ENCODE measurements at places on chromosomes 2 and 18. TPM values are rescaled to one million over a fixed set of nuclear protein-coding genes. Genes with fewer than 3 reads are reported as not detected.

DNA sequence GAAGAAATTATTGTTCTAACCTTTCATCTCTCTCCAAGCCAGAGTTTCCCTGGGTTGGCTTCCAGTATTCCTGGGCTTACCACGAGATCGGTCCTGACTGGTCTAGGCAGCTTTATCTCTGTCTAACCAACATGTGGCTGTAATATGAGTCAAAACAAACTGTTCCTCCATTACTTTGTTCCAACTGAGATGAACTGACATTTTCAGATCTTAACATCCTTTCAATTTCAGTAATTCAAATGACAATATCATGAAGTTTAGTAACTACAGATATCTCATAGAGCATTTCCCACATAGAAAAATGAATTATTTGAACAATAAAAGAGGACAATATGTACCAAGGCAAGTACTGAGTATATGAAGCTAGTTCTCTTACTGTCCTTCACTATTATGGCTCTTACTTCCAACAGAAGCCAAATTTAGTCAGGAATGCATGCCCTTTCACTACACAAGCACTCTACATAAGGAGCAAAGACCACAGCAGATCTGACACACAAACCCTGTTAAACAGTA lies 15.5 kb downstream of the SLC25A12 start:
- H3K27ac ChIP-seq: peak overlapping the region; percentile 48
- H3K27me3 ChIP-seq: no peaks in the 10 kb centered on the region
- DNase-seq: peak; percentile 56
- H3K36me3 ChIP-seq: no peaks in the 10 kb centered on the region
- H3K4me3 ChIP-seq: no peak overlapping the region
- peaks cover 17% of the 10 kb centered on the region for H3K4me1 ChIP-seq

SANBR gene
- total RNA-seq: 20.9 TPM

DNA sequence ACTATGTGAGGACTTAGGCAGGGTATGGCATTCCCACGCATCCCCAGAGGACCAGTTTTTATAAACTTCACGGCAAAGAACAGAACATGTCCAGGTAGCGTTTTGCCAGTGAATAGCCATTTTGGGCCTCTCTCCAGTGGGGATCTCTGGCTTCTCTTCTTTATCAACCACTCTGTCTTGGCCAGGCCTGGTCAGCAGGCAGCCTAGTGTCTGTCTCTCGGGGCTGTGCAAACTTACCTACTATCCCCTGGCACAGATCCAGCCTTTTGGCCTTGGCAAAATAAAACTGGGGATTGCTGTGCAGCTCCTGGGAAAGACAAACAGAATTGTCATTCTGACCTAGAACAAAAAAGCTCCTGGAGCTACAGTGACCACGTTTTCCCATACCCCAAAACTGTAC lies 14.5 kb downstream of the CAPN14 start:
- no peaks in the 10 kb centered on the region for H3K27me3 ChIP-seq
- DNase-seq: no peak
- H3K4me3 ChIP-seq: no peak overlapping the region
- no peaks in the 10 kb centered on the region for H3K36me3 ChIP-seq
- no peak overlapping the region for H3K27ac ChIP-seq
- no peaks in the 10 kb centered on the region for H3K4me1 ChIP-seq

GRCh38 chr2:238853218-238853617 lies 5.3 kb downstream of the TWIST2 start:
- H3K36me3 ChIP-seq: no peaks in the 10 kb centered on the region
- no peaks in the 10 kb centered on the region for H3K4me1 ChIP-seq
- no peak for DNase-seq
- no peak overlapping the region for H3K4me3 ChIP-seq
- no peak overlapping the region for H3K27ac ChIP-seq

CD207 gene
- total RNA-seq: 0.27 TPM

PROM2 gene
- not detected for total RNA-seq

C2orf72 gene
- total RNA-seq: 147 TPM

GRCh38 chr18:74489676-74490075 lies 6.5 kb upstream of the CNDP2 start:
- H3K36me3 ChIP-seq: no peaks in the 10 kb centered on the region
- H3K4me3 ChIP-seq: no peak overlapping the region
- DNase-seq: no peak
- H3K27ac ChIP-seq: no peak overlapping the region

DNA sequence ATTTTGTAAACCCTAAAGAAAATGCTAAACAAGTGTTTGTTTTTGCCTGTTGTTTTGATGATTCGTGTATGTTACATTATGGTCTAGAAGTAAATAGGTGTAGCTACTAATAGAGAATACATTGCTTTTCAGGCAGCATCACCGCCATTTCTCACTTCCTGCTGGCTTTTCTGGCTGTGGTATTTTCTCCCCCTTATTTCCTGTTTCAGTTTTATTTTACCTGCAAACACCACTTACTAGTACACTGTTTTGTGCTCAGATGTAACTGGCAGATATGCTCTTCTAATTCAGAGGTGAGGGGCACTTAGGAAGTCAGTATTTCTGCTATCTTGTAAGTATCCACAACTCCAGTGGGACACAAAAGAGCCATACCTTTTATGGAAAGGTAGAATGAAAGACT lies 38.1 kb upstream of the SLC3A1 start:
- DNase-seq: no peak
- no peaks in the 10 kb centered on the region for H3K27me3 ChIP-seq
- no peaks in the 10 kb centered on the region for H3K36me3 ChIP-seq
- H3K4me3 ChIP-seq: no peak overlapping the region
- no peak overlapping the region for H3K27ac ChIP-seq

NOL4 gene
- 1.8 TPM for total RNA-seq

GRCh38 chr2:156339865-156340264 lies 7.3 kb upstream of the NR4A2 start:
- no peak overlapping the region for H3K27ac ChIP-seq
- no peak overlapping the region for H3K4me3 ChIP-seq
- H3K36me3 ChIP-seq: no peaks in the 10 kb centered on the region
- peaks cover 36% of the 10 kb centered on the region for H3K27me3 ChIP-seq

- DNase-seq: no peak
- H3K4me3 ChIP-seq: no peak overlapping the region
- H3K27me3 ChIP-seq: no peaks in the 10 kb centered on the region
- H3K27ac ChIP-seq: no peak overlapping the region
- no peaks in the 10 kb centered on the region for H3K4me1 ChIP-seq
- H3K36me3 ChIP-seq: no peaks in the 10 kb centered on the region
These were observed 46.2 kb upstream of the DNMT3A start for GRCh38 chr2:25387876-25388449.

COL4A3 gene
- total RNA-seq: not detected

DNA sequence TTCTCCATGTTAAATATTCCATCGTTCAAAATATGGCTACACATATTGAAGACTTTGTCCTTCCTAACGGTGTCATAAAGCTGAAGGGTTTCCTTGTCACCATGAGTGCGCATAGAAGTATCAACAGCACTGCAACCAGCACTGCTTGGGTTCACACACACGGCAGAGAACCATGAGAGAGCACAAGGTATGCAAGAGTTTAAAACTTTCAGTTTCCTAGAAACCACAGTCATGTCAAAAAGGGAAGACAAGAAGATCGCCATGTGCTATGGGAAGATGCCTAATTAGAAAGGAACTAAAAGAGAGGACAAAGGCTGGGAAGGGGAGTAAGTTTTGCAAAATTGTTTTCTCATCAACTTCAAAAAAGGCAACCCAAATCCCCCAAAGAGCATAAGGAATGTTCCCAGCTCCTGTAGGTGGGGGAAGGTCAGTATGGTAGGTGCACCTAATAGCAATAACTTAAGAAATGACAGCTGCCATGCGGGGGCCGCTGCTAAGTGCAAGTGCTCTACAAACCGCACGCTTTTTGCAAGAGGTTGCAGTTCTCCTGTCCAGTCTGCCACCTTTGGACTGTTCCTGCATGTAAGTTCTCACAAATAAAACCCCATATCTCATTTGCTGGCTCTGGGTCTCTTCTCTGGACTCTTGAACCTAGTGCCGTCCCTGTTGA lies 136.8 kb downstream of the TMEM163 start:
- no peak overlapping the region for H3K27ac ChIP-seq
- no peak overlapping the region for H3K4me3 ChIP-seq
- no peaks in the 10 kb centered on the region for H3K36me3 ChIP-seq
- DNase-seq: no peak
- no peaks in the 10 kb centered on the region for H3K4me1 ChIP-seq

FABP1 gene
- 930 TPM for total RNA-seq

SLC4A3 gene
- total RNA-seq: 0.10 TPM

CCDC74B gene
- 0.11 TPM for total RNA-seq

DNA sequence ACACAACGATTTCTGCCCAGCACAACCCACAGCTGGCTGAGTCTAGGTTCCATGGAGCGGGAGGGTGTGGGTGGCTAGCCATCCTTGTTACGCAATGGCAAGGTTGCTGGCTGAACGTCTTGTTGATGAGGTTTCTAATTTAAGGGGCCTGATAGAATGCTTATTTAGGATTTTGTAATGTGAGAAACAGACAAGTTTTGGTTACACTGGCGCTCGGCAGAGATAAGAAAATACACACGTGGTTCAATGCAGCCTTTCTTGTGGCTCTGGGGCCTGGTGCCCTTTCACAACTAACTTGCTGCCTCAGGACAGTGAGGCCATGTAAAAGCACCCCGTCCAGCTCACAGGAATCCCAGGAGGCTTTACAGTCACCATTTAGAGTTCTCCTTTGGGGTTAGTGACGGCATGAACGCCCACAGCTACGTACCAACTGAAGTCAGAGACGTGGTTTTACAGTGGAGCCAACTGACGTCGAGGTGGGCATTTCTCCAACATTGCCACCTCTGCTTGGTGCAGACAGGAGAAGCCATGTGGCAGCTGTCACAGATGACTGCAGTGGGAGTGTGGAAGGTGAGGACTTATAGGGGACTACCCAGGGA lies 29.7 kb upstream of the PIEZO2 start:
- no peak overlapping the region for H3K4me3 ChIP-seq
- H3K4me1 ChIP-seq: peaks cover 24% of the 10 kb centered on the region
- DNase-seq: no peak
- no peaks in the 10 kb centered on the region for H3K36me3 ChIP-seq
- H3K27ac ChIP-seq: no peak overlapping the region

CNDP1 gene
- total RNA-seq: not detected

DNA sequence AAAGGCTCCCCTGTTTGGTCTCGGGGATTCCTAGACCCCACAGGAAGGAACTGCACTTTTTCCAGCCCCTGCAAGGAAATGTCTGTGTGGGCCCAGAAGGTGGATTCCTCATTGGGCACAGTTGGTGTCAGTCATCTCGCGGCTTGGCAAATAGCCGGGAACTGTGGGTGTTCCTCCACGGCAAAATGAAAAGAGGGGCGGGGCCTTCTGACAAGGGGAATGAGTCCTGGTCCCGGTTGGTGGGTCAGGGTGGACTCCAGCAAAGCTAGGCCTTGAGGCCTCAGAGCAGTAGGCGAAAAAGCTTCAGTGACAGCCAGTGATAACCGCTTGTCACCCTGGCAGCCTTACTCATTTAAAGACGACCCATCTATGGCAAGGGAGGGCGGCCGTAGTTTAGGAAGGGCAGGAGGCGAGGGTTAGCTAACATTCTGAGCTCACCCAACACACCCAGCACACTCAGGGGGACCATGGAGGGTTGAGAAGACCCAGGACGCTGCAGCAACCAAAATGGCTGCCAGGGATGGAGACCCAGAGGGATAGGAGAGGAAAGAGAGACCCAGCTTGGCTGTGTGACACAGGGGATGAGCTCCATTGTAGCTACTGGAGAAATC lies 16.5 kb downstream of the SLC4A3 start:
- DNase-seq: no peak
- no peak overlapping the region for H3K27ac ChIP-seq
- peaks cover 29% of the 10 kb centered on the region for H3K4me1 ChIP-seq
- no peak overlapping the region for H3K4me3 ChIP-seq
- no peaks in the 10 kb centered on the region for H3K36me3 ChIP-seq

STARD7 gene
- total RNA-seq: 300 TPM

APCDD1 gene
- 2.1 TPM for total RNA-seq

RIT2 gene
- not detected for total RNA-seq

GRCh38 chr2:42879913-42880737 lies 87.7 kb upstream of the HAAO start:
- H3K36me3 ChIP-seq: no peaks in the 10 kb centered on the region
- H3K27me3 ChIP-seq: peaks cover 3% of the 10 kb centered on the region
- no peak for DNase-seq
- H3K27ac ChIP-seq: no peak overlapping the region

DNA sequence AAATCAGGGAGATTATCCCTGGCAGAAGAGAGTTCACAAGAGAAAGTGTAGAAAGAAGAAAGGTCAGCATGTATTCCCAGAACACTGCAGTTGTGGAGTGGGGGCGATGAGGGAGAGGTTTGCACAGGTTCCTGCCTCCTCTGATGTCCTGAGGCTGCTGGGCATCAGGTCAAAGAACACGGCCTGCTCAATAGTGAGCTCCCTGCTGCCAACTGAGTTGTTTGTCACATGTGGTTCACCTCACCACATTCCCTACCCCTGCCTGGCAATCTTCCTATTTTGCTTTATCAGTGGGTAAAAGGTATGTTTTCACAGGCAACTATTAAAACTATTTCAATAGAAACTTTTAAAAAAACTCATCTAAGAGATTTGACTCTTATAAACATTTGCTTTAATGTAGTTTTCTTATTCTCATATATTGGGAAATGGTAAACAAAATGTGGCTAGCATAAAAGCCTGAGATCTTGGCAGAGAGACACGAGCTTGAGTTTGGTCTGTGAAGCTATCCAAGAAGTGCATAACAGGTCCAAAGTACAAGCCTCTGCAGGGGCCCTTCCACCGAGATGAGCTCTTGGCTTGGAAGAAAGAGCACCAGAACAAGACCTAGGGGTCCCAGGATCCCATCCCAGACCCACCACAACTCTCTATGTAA lies 123.9 kb upstream of the SRD5A2 start:
- DNase-seq: no peak
- H3K27me3 ChIP-seq: no peaks in the 10 kb centered on the region
- no peaks in the 10 kb centered on the region for H3K36me3 ChIP-seq
- no peak overlapping the region for H3K4me3 ChIP-seq

GRCh38 chr2:3102081-3102921 lies 275.3 kb downstream of the EIPR1 start:
- H3K36me3 ChIP-seq: no peaks in the 10 kb centered on the region
- no peak overlapping the region for H3K4me3 ChIP-seq
- H3K27ac ChIP-seq: no peak overlapping the region
- no peak for DNase-seq
- peaks cover 2% of the 10 kb centered on the region for H3K27me3 ChIP-seq
- H3K4me1 ChIP-seq: no peaks in the 10 kb centered on the region

Data from HepG2 (cell line).